ENCODE measurements at places on chromosomes 7 and 10.

DNA sequence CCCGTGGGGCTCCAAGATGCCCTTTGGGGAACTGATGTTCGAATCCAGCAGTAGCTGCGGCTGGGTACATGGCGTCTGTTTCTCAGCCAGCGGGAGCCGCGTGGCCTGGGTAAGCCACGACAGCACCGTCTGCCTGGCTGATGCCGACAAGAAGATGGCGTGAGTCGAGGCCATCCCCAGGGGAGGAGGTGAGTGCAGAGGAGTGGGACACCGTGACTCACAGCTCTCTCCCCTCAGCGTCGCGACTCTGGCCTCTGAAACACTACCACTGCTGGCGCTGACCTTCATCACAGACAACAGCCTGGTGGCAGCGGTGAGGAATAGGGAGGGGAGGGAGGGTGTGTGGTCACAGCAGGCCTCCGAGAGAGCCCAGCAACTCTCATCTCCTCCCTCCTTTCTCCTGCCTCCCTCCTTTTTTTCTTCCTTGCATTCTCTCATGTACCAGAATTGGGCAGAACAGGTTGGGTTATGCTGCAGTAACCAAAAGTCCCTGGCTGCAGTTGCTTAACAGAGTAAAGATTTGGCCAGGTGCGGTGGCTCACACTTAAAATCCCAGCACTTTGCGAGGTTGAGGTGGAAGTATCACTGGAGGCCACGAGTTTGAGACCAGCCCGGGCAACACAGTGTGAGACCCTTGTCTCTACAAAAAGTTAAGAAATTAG lies 16.5 kb downstream of the ARPC1B start:
- DNase-seq, result no peak

GRCh38 chr10:80829562-80829961 lies 291.9 kb downstream of the SH2D4B start:
- DNase-seq, result no peak

DNA sequence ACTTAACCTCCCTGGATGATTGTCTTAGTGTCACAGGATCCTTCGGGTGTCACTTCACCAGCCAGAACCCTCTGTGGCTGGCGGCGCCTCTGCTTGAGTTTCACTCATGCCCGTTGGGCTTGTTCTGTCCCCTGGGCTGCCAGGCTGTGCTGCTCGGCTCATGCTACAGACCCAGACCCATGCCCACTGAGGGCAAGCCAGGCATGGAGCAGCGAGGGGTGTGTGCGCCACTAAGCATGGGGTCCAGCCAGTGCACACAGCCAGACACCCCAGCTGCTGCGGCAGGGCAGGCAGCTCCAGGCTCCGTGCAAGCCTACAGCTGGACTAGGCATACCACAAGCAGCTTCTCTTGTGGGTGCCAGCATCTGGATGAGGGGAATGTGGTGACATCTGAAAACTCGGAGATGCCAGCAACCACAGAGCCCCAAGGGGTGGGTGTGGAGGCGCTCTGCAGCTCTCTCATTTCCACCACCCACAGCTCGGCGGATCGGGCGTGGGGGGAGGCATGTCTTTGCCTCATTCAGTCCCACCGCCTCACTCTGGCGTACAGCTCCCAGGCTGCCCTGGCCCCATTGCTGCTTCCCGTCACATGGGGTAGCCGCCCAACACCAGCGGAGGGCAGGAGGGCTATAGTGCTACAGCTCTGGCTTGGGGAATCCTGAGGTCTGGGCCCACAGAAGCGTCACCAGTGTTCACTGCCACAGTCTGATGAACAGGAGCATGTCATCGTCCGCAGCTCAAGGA lies 269.6 kb upstream of the LRGUK start:
- DNase-seq, result no peak

DNA sequence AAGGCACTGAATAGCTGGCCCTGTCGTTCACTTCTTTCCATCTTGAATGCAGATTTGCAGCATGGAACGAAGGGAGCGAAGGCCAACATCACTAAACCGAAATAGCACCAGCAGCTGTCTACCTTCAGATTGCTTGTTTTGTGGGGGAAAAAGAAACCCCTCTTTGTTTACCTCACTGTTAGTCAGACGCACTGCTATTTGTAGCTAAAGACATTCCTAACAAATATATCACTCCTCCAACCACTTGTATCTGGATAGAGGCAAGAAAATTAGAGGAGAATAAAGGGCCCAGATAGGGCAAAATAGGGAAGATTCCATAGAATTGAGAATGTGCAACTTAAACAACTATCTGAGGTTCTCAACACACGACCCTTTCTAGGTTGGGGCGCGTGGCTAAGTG lies 26.5 kb downstream of the ANK3 start:
- no peak for DNase-seq

- no peak for DNase-seq
These were observed 11.9 kb upstream of the TEX36 start for GRCh38 chr10:125694883-125695282.

GRCh38 chr10:126570621-126571602 lies 99.6 kb downstream of the C10orf90 start:
- DNase-seq, result no peak

DNA sequence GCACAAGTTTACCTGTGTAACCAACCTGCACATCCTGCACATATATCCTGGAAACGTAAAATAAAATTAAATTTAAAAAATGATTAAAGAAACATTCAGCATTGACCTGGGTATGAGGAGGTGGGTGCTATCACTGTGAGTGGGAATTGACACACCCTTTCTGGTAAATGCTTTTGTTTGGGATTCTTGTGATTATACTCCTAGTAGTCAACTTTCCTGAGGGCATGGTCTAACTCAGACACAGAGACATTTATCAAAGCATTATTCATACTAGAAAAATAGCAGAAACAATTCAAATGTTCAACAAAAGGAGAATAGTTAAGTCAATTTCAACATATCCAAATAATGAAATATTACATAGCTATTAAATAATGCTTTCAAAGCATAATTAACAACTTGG lies 44.2 kb downstream of the CNNM2 start:
- DNase-seq, result no peak

DNA sequence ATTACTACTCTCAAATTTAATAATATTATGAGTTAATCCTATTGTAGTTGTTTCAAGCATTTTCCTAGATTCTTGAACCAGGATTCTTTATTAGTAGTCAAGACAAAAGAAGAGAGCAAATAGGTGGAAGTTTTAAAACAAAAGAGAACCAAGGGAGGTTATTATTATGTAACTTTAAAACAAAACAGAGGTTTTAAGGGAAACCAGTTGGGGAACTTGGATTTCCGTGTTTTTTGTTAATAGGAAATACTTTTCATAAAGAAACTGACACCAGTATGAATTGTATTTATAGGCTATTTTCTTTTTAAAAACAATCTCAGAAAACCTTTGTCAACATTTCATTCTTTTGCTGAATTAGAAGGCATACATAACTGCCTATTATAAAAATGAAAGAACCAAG lies 183.9 kb downstream of the WNT2 start:
- DNase-seq, result no peak

DNA sequence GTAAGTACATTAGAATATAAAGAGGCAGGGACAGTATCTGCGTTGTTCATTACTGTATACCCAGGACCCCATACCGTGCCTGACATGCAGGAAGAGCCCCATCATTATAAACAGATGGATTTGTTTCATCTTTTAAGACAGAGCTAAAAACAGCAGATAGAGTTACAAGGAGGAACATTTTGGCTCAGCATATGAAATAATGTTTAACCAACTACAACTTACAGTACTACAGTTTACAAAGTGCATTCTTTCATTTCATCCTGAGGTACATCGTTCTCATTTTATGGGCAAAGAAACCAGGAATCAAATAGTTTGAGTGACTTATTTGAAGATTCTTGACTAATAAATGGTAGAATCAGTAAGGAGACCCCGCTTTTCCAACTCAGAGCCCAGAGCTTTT lies 38.1 kb upstream of the AGBL3 start:
- no peak for DNase-seq

GRCh38 chr7:84025332-84025927 lies 169.2 kb downstream of the SEMA3A start:
- no peak for DNase-seq

DNA sequence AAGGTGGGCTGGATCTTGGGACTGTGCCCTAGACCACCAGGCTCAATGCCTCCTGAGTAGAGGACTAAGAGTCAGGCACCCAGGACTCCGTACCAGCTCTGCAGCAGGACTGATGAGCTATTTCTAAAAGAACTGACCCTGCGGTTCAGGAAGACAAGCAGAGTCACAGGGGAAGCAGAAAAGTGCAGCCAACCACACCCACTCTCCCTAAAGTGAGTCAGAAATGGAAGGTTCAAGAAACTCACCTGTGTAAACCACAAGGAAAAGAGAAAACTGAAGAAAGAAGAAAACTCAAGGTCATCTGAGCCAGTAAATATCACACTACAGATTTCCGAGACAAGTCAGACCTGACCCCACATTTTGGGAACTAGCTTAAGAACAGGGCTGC lies 2.5 kb downstream of the PARP12 start:
- DNase-seq, result no peak

GRCh38 chr10:22620929-22621328 lies 93.4 kb downstream of the PIP4K2A start:
- no peak for DNase-seq

GRCh38 chr10:120016906-120017305 lies 124.4 kb downstream of the SEC23IP start:
- no peak for DNase-seq

DNA sequence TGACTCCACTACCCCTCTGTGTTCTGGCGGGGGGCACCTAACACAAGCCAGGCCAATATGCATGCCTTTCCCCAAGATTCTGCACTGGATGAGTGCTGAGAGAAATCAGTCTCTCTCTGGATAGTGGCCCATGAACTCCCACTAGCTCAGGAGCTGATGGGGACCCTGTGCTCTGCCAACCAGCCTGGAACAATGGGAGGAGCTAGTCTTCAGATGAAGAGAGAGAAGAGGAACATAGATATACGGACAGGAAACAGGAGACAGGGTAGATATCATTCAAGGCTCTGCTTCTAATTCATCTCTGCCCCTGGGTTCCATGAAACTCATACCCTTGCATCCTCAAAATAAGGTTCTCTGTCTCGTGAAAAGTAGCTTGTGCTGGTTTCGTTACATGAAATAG lies 27.9 kb upstream of the PLXNA4 start:
- no peak for DNase-seq

- DNase-seq, result no peak
These were observed 683.9 kb downstream of the CCSER2 start for GRCh38 chr10:85012305-85012704.

DNA sequence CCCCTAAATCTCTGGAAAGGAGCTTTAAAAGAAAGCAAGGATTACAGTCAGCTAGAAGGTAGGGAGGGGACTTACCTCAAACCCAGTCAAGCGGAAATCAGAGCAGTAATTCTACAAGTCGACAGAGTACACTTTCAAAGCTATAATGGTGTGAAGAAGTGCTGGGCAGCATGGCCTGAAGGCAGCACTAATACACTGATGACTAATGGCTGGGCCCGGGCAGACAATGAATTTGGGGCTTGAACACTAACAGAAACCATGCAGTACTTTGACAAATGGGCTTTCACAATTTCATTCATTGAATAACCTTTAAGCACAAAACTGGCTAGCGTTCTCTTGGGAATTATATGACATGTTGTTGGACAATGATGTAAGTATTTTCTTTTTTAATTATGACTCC lies 4.7 kb downstream of the GLI3 start:
- DNase-seq, result no peak

DNA sequence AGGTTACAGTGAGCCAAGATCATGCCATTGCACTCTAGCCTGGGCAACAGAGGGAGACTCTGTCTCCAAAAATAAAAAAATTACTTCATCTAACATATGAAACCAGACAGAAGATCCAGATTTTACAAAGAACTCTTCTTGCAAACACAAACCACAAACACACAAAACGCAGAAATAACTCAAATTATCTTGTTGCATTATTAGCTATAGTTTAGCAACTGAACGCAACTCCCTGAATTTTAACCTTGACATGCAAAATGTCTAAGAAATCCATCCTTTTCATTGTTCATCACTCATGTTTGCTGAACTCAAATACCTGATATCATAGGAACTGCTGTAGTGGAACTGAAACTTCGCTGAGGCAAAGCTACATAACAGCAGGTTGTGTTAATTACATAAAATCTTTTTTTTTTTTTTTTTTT lies 64.1 kb downstream of the MICU1 start:
- DNase-seq, result no peak

DNA sequence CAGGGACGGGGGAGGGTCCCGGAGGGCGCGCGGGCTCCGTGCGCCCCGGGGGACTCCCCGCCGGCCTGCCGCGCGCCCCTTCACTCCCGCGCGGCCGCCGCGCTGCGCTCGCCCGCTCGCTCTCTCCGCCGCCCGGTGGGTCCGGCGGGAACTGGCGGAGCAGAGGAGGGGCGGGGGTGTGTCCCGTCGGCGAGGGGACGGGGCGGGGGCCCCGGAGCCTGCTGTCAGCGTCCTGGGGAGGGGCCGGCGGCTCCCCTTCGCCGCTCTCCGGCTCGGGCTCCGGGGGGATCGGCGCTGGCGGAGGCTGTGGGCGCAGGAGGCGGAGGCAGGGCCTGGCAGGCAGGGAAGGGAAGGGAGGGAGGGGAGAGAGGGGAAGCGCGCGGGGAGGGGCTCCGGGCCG lies at the start of gene SH3PXD2A:
TSS of gene SH3PXD2A (minus strand) at position 153 of the 400 bp plus-strand sequence. CDS start 310 bp downstream, outside the sequence.
- no peak for DNase-seq

DNA sequence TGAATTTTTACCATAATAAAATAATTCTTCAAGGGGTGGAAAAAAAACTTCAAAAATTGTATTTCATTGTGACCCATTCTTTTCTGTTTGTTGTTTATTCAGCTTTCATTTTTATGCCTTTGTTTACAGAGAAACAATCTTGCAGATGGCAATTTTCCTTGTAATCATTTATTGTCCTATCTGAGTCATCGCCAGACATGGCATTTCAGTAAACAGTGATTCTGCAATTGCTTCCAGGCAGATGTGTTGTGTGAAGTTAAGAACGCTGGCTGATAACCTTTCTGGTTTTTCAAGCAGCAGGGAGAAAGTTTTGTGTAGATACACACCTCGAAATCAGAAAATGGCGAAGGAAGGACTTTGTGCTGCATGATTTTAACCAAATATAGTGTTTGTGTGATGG lies 80.7 kb upstream of the RPA3 start:
- DNase-seq, result no peak

GRCh38 chr10:88849234-88849633 lies 2.4 kb downstream of the ANKRD22 start:
- no peak for DNase-seq

GRCh38 chr10:63713191-63714144 lies 192.3 kb downstream of the REEP3 start:
- DNase-seq, result no peak

- DNase-seq, result no peak
These were observed 99.5 kb downstream of the SFMBT2 start for GRCh38 chr10:7311218-7311849.

DNA sequence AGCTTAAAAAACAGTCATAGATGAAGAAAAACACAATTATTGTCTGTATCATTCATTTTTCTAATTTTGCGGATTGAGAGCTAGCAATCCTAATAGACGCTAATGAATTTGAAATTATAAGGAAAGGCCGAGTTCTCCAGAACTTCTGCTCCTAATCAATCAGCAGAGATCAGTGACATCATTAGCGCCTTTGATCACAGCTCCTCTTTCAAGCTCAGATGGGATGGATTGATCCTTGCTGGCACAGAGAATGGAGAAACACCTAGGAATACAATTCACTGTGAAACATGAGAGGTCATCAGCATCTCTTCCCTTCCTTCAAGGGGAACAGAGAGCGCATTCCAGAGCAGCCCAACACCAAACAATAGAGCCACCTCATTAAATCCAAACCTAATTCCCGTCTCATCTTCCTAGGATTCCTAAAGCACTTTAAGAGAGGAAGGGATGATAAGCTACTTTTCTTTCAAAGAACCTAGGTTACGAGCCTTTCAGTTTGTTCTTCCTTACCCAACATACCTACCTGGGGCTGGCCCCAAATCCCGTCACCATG lies 24.4 kb downstream of the GLI3 start:
- no peak for DNase-seq

- DNase-seq, result no peak
These were observed 650 bp upstream of the ZFAND2A start for GRCh38 chr7:1160670-1161021.
